ENCODE measurements at places on chromosomes 16 and 17.
A peak's percentile ranks its signal among the peaks of the same experiment; 100 is the strongest.

GRCh38 chr17:63699638-63700527 is at the start of gene LIMD2:
Gene LIMD2 (minus strand): TSS chr17:63700125. CDS start chr17:63699298, 827 bp downstream.
- DNase-seq = peak; percentile 82

GRCh38 chr17:58823051-58823525 is 67.4 kb downstream of the PPM1E start:
- DNase-seq = no peak

DNA sequence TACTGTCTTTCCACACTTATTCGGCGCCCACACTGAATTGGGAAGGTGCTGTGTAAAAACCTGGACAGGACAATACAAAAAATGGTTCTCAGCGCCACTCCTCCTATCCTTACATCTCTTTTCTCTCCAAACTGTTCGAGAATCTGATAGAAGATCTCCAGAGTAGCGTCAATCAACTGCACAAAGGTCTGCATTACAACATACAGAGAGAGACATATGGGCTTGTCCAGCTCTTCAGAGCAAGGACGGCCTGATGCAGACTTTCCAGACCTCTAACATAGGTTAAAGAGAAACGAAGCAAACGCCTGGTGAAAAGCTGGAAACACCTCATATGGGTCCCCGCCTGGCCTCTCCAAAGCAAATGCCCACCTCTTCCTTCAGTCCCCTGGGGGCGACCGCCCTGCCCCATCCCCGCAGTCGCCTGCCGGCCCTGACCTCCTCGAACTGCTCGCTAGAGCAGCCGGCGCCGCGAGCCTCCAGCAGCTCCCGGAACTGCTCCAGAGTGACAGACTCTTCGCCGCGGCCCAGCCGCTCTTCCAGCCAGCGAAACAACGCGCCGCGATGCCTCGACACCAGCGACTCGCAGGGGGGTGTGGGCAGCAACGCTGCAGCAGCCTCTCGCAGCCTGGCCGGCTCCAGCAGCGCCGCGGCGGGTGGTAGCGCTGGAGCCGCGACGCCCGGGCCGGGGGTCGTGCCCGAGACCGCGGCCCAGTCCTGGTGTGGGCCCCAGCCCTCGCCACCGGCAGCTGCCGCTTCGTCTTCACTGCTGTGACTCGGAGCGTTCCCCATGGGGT is 526 bp downstream of the ZZEF1 start:
- DNase-seq = peak; percentile 63

GRCh38 chr17:45834471-45835396 is 9.9 kb upstream of the SPPL2C start:
- no peak for DNase-seq

DNA sequence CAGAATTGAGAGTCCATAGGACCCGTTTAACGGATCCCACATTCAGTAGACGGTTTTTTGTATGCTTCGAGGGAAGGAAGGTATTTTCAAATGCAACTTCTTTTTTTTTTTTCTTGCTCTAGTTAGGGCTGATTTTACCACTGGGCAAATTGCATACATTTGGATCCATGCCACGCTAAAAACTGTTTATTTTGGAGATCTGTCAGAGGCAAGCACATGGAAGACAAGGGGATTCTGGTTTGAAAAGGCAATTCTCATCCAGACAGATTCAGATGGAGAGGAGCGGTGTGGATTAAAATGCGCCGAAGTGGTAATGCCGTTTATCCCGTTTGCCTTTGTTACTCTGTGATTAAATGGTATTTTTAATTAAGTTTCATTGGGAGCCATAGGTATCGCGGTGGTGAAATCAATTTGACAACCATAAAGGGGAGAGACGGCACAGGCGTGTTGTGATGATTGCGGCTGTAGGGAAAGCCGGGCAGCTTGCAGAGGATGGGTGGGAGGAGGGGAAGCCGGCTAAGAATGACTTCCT is 170.4 kb downstream of the IRX3 start:
- DNase-seq = no peak

DNA sequence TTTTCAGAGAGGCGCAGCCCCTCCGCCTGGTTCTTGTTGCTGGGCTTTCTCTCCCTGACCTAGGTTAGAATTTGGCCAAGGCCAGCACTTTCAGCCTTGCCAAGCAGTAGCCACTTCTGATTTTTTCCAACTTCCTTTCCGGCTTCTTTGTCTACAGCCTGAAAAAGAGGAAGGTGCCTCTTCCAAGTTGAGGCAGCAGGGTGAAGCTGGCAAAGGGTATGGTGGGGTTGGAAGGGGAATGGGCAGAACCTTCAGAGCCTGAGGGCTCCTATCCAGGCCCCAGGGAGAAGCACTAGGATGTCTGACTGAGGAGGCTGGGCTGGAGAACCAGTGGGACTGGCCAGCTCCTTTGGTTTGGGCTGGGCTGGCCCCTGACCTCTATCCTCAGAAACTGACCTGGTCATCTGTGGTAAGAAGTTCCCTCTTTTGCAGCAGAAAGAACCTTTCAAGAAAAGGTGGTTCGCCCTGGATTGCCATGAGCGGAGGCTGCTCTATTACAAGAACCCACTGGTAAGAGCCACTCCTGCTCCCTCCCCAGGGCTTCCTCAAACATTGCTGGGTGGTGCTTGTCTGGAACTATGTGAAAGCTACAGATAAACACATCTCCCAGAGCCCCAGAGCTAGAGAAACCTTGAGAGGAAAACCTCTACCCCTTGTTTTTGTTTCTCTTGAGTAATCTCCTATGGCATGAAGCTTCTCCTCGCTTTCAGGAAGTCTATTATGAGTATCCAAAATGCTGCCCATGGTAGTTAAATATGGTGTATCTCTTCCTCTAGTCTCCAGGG is 16.6 kb upstream of the RNF135 start:
- DNase-seq = no peak

- no peak for DNase-seq
These were observed 111.0 kb downstream of the N4BP1 start for GRCh38 chr16:48498769-48499631.

- DNase-seq = no peak
These were observed 28.4 kb upstream of the MAP3K14 start for GRCh38 chr17:45345246-45345553.

DNA sequence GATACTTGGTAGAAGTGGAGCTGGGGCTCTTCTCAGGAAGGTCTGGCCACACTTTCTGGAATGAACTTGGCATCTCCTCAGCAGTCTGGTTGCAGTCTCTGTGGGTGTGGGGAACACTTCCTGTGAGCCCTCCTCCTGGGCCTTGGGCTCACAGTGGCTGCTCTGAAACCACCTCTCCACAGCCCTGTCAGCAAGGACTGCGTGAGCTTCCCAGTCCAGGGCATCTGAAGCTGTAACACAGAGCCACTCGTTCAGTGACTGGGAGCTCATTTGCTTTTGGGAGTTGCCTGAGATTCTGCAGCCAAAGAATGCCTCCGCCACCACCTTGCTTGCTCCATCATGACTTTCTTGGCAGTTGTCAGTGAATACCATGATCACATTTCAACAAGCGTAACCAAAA is 60.0 kb downstream of the CLEC16A start:
- peak; percentile 69 for DNase-seq

- no peak for DNase-seq
These were observed at the start of gene CCL11 for GRCh38 chr17:34285286-34285792. Gene CCL11 (plus strand): TSS chr17:34285742. CDS start chr17:34285809, 67 bp downstream.

DNA sequence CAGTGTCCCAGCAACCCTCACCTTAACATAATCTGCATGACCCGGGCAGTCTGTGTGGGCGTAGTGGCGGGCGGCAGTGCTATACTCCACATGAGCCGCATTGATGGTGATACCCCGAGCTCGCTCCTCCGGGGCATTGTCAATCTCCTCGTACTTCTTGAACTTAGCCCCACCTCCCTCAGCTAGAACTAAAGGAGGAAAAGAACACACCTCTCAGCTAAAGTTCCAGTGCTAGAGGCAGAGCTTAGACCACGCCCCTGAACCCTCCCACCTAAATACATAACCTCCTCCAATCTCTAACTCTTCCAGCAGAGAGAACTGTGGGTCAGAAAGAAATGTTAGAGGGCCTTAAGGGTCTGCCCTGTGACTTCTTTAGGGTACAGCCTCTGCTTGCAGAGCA is 855 bp downstream of the TUFM start:
- DNase-seq = peak; percentile 16

- no peak for DNase-seq
These were observed 187.8 kb downstream of the PRKCB start for GRCh38 chr16:24023621-24024020.

DNA sequence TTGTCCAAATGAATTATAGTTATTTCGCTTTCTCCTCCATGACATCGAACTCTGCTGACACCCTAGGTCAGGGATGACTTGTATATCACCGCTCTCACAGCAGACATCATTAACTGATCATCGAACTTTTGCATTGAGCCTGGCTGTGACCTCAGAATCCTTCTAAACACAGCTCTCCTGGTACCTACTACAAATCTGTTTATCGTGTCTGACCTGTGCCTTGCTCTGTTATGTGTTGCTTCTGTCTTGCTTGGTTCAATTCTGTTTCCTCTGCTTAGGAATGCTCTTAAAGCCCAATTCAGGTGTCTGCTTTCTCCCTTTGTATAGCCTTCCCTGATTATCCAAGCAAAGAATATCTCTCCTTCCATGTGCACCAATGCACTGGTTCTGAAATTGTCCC is 78.3 kb downstream of the CYLD start:
- DNase-seq = no peak

DNA sequence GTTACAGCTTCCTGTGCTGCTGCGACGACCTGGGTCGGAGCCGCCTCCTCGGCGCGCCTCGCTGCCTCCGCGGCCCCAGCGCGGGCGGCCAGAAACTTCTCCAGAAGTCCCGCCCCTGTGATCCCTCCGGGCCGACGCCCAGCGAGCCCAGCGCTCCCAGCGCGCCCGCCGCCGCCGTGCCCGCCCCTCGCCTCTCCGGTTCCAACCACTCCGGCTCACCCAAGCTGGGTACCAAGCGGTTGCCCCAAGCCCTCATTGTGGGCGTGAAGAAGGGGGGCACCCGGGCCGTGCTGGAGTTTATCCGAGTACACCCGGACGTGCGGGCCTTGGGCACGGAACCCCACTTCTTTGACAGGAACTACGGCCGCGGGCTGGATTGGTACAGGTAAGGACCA is 746 bp downstream of the HS3ST2 start:
- no peak for DNase-seq

DNA sequence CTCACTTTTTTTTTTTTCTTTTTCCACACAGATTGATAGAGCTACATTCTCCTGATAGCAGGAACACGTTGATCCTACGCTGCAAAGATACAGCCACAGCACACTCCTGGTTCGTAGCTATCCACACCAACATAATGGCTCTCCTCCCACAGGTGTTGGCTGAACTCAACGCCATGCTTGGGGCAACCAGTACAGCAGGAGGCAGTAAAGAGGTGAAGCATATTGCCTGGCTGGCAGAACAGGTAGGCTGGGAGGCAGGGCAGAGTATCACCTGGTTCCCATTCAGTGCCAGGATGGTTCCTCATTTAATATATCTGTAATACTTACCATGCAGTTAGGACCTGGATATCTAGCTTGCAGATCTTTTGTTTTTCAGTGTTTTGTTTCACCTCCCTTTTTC is 51.1 kb upstream of the VPS4A start:
- DNase-seq = no peak

DNA sequence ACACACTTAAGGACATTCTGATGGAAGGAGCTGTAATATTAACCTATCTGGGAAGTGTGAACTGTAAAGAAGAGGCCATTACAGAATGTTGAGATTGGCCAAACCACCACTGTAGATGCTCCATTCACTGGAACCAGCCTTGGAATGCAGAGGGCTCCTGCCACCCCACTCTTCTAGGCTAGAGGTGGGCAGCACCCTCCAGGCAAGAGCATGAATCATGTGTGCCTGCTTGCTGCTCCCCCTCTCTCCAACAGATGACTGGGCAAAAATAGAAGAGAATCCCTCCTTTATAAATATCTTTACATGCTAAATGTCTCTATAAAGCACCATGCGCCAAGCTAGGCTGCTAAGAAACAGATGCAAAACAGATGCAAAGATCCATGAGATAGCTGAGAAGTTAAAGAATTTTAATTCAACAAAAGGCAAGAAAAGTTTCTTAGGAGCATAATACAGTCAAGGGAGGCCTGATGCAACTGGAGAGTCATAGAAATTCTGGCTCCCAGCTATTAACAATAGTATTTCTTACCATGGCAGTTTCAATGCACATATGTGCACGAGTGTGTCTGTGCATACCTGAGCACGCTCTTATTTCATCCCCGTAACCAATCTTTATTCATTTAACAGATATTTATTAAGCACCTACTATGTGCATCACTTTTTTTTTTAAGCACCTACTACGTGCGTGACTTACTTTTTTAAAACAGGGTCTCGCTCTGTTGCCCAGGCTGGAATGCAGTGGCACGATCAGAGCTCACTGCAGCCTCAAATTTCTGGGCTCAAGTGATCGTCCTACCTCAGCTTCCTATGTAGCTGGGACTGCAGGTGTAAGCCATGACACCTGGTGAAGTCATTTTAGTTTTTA is 53.6 kb downstream of the GRIN2A start:
- no peak for DNase-seq
